Effector CD8-positive, alpha-beta T cell (primary cell): ENCODE measurements at places on chromosomes 3 and 15.

GRCh38 chr3:111692593-111693552 lies 97.7 kb upstream of the ZBED2 start:
- DNase-seq = no peak

DNA sequence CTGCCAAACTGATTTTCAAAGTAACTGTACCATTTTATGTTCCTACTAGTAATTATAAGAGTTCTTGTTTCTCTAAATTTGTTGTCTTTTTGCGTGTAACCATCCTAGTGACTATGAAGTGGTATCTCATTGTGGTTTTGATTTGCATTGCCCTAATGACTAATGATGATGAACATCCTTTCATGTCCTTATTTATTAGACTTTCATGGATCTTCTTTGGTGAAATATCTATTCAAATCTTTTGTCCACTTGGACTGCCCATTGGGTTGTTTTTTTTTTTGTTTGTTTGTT lies 3.6 kb downstream of the OXSR1 start:
- no peak for DNase-seq

GRCh38 chr3:117145677-117146076 lies 436.1 kb downstream of the TUSC7 start:
- DNase-seq = no peak

DNA sequence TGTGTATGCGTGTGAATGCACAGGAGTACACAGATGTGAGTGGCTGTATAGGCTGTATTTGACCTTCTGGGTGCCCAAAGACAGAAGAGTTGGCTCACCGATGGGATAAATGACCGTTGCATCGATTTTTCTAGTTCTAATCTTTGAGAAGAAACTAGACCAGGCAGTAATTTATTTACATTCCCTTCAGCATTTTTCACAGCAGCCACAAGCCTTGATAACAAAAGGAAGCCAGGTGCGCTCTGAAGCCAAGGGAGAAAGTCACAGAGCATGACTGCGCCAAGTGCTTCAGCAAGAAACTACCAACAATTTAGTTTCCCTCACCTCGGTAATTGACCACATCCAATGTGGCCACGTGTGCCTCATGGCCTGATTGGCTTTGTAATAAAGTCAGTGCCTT lies 5.9 kb upstream of the FAM3D start:
- DNase-seq = no peak

DNA sequence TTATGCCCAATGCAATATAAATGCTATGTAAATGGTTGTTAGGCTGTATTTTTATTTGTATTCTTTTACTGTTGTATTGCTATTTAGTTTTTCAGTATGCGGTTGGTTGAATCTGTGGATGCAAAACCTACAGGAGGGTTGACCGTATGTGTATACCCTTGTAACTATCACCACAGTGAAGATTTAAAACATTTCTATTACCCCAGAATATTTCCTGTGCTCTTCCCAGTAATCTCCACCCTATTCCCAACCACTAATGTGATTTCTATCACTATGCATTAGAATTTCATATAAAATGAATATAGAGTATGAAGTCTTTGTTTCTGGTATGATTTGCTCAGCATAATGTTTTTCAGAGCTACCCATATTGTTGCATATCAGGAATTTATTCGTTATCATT lies 705.0 kb downstream of the MECOM start:
- DNase-seq = no peak

DNA sequence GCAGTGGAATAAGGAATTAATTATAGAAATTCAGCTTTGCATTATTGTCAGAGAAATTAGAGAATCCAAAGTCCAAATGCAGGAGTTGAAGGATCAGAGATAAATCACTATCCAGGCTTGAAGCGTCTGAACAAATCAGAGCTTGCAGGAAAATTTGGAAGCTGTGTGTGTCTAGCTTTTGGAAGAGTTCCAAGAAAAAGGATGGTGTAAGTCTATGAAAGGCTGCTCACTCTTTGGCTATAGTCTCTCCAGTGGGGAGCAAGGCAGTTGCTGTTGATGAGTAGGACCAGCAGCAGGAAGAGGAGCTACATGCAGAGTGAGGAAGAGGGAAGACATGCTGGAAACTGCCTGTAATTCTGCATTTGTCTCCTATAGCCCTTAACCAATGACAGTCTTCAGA lies 464.3 kb upstream of the GRM7 start:
- no peak for DNase-seq

- no peak for DNase-seq
Measured at GRCh38 chr15:47139965-47140364, 577.3 kb upstream of the SEMA6D start.

DNA sequence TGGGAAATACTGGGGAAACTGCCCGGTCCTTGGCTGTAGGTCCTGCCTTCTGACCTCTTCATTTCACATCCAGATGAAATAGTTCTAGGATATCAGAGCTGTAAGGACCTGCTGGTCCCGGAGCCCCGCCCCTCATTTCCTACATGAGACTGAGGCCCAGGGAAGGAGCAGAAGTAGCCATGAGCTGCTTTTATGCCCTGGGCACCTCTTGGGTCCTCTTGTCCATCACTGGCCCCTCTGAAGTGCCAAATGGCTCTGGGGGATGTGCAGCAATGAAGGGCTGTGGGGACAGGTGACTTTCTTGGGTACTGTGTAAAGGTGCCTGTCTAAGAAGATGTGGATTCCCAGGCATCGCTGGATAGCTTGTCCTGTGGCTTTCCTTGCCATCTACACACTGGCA lies 40.3 kb upstream of the ESYT3 start:
- DNase-seq = no peak

GRCh38 chr3:101816215-101817149 lies 32.8 kb upstream of the NFKBIZ start:
- no peak for DNase-seq

DNA sequence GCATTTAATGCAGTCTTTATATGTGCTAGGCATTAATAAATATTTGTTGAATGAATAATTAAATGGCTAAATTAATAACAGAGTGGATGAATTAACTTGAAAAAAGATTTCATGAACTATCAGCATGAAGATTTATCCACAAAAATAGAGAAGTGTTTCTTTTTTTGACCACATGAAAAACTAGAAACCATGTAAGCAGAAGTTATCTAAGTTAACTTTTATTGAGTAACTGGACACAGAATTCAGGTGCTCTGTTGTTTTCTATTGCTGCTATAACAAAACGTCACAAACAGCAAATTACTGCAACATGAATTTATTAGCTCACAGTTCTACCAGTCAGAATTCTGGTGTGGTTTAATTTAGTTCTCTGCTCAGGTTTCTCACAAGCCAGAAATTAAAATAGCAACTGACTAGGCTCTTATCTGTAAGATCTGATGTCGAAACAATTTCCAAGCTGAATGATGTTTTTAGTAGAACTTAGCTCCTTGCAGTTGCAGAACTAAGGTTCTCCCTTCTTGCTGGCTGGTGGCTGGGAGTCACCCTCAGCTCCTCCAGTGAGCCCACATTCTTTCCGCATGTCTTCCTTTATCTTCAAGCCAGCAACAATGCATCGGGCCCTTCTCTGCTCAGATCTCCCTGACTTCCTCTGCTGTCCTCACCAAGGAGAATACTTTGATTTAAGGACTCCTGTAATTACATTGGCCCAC lies 810.2 kb upstream of the ALCAM start:
- no peak for DNase-seq

DNA sequence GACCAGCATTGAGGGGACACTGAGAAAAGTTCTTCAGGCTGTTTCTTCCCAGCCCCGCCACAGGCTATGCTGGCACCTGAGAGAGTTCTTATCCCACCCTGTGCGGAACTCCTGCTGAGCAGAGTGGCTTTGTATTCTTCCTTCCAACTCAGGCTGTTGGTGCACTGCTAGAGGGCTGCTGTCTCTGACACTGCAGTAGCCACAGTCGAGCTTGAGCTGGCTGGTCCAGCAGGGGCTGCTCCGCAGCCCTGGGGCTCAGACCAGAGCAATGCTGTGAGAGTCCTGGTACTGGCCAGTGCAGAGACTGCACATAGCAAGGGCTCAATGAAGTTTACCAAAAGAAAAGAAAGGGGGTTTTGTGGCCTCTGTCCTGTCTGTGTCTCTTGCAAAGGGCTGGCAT lies 3.6 kb downstream of the GNAI2 start:
- DNase-seq = no peak

GRCh38 chr15:48381861-48382260 lies 50.6 kb downstream of the DUT start:
- DNase-seq = no peak

DNA sequence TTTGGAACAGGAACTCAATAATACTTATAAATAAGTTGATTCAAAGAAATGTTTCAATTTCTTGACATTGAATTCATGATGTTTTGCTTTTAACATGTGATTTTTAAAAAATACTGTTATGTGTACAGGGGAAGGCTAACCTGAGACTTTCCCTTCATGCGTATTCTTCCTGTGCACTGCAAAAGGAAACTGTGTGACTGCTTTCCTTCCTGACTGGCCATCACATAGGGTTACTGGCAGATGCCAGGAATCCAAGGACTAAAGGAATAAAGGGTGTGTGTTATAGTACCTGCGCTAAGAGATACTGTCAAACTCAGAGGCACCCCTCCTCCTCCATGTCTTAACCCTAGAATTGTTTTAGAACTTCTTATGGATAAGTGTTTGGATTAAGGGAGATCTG lies 236.0 kb downstream of the UBE2E2 start:
- DNase-seq = no peak

DNA sequence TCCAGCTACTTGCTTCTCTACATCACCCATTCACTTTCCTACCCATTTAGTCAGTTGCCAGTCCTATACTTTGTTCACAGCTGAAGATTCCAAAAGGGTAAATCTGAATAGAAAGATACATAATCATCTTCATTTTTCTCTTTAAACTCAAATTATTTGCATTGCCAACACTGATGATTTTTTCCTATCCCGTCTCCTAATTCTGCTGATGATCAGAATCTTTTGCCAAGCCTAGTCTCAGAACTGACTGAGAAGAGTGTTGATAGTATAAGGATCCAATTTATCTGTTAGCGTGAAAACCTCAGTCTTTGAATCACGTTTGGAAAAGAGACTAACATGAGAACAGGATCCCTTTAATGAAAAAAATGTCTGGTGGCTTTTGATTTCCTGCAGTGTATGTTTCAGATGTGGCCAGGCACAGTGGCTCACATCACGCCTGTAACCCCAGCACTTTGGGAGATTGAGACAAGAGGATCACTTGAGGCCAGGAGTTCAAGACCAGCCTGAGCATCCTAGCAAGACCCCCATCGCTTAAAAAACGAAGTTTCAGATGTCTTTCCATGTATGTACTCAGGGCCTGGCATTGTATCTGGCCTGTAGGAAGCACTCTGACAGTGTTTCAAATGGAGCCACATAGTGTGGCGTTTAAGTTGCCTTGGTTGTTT lies 169.4 kb downstream of the KLHL25 start:
- no peak for DNase-seq

GRCh38 chr3:41612853-41613252 lies 349.1 kb downstream of the ULK4 start:
- no peak for DNase-seq

DNA sequence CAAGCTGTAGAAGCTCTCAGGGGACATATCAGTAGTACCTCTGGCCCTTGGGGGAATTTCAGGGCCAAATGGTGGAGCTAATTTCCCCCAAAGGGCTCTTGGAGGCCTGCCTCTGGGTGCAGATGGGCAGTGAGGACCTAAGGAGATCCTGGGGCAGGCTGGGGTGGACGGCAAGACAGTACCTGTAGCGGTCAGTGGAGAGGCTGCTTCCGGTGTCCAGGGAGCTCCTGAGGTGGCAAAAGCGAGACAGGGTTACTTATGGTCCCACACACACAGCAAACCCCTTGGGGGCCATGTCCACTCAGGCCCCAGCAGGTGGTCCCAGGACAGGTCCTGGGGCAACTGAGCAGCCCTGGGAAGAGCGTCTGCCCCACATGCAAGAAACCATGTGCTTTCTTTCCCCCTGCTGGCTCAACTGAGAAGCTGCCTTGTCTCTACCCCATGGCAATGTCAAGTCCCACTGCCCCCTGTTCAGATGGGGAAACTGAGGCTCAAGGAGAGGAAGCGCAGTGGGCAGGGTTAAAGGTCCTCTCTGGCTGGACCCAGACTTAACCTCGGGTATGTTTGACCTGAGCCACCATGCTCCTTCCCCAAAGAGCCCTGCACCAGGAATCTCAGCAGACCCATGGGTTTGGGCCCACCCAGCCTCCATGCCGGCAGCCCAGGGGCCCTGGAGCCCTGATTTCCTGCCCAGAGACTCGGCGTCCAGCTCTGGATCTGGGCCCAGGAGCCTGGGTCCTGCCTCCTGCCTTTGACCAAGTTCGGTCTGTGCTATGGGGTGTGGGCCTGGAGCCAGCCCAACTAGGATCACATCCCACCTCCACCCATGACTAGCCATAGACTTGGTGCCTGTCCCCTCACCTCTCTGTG lies 25.7 kb downstream of the IQSEC1 start:
- no peak for DNase-seq

DNA sequence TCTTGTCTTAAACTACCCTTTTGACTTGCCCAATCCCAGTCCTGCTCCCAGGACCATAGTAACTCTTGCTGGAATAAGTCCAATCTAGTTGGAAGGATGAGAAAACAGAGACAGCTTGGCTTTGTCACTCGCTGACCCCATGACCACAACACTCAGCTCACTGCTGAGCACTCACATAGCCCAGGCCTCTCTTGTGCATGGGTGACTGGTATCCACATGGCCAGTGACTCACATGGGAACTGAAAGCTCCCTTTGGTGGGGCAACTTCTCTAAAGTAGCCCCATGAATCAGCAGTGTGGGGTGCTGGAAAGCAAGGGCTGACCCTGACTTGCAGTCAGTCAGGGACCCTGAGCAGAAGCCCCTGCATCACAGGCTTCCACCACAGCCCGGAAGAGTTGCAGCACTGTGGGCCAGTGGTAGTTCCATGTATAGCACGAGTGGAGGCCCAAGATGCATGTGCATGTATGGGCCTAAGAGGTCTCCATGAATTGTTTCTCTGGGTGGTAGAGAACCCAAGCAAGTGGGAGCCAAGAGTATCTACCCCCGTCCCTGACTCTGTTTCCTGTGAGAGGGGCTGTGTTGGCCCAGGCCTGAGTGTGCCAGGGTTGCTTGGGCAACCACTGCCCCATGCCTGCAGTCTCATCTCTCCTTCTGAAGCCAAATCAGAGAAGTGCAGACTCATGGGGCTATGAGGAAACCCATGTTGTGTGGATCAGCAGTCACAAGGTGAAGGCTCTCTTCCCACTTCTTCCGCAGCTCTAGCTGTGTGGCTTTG lies 62.1 kb upstream of the XCR1 start:
- no peak for DNase-seq

- DNase-seq = no peak
Measured at GRCh38 chr15:42679285-42680141, 57.4 kb downstream of the CDAN1 start.

DNA sequence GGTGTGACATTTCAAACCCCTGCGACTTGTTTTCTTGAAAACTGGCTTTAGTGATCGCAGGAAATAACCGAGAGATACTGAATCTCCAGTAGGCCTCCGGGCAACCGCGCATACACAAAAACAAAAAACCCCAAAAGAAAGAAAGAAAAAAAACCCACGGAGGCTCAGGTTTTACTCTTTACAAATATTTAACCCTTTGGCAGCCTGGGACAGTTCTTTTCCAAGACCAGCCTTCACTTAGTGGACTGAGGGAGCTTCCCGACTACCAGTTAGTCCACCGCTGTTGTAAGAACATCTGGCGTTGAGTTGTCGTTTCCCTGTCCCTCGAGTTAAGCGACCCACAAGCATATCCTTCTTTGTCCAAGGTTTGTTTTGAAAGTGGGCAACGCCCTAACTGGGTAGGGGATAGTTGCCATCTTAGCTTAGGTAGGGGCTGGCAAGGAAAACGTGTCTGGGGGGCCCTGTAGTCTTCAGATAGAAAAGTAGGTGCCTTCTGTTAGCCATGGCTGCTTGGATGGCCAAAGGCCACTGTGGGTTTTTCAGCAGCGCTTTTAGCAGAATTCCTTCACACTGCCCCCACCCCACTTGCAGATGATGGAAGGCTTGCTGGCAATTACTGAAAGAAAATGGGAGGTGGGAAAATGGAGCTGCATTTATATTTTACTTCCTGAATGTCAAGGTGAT lies 6.9 kb downstream of the ISL2 start:
- no peak for DNase-seq

GRCh38 chr3:121895736-121896135 lies 1.5 kb downstream of the SLC15A2 start:
- no peak for DNase-seq
